Kidney capillary endothelial cell (primary cell): ENCODE measurements at places on chromosomes 2 and 18.
A peak's percentile ranks its signal among the peaks of the same experiment; 100 is the strongest.

DNA sequence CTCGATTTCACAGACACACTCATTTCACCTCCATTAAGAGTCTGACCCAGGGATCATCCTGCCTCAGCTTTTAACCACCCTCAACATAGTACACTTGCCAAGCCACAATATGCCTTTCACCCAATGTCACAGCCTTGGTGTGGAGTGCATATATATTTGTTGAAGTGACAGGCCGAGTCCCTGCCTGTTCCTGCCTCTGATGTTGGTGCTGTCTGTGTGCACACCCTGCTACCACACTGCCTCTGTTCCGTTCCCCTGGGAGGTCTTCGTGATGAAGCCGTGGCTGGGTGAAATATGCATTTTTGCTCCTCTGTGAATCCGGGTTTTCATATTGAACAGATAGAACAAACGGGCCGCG is 90.3 kb downstream of the RNF144A start:
- DNase-seq, result no peak

DNA sequence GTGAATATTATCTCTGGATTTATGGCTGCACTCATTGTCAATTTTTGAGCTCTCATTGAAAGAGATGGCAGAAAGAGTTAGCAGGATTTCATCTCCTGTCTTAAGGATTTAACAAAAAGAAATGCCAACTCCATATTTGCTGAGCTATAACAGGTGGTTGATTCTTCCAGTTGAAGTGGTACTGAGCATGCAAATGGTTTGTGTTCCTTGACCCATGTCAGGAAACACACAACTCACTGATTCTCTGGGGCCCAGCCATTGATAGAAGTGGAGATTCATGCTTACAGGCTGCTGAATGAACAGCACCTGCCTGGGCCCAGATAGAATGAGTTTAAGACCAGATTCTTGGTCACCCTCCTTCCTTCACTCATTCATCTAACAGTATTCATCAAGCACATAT is 128.8 kb downstream of the CERS6 start:
- DNase-seq, result no peak

DNA sequence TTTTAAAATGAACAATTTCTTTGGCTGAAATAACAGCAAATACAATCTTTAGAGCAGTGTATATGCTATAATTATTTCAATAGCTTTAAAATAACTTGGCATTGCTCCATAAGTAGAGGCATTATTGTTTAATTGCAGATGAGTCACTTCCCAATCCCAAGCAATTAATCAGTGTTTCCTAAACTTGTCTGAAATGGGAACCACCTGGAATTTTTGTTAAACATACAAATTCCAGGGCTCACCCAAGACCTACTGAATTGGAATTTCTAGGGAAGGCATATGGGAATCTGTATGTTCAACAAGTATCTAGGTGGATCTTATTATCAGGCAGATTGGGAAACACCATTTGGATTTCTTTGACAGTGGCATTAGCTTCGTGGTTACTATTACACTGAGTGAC is 27.1 kb upstream of the FMNL2 start:
- DNase-seq, result peak; percentile 11

DNA sequence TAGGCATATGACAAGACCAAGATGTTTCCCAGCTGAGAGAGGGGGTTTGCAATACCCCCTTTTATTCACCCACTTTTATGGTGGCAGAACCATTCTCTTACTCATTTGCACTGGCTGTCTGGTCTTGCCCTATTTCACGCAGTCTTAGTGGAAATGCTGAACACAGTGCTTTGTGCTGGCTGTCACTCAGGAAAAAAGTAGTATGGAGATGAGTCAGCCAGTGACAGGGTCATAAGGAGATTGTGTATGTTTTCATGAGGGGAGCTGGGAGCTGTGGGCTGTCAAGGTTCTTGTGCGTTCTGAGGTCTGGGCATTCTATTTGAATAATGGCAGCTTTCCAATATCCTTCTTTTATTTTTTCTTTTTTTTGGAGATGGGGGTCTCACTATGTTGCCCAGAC is 10.9 kb upstream of the CNRIP1 start:
- peak; percentile 10 for DNase-seq

DNA sequence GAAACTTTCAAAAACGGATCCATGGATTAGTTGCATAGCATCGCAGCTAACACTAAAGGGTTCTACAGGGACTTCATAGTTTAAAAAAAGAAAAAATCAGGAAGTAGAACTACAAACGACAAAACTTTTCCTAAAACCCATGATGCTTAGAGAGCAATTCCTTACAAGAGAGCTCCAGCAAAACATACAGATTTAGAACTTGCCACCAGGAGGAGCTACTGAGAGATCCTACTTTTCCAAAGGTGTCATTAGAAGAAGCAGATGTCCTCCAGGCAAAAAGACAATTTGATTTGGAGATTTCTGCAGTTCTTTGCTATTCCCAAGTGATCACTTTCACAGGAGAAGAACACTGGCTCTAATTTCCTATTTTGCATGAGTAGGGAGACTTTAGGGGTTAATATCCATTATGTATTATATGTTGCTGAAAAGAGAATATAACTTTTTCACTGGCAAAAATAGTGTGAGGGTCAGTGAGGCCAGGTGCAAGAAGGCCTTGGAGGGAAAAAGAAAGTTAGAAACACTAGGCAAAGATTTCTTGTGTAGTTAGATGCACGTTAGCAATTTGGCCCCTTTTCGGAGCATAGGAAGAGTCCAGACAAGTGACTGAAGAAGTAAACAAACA is 436.2 kb downstream of the SUCLG1 start:
- peak; percentile 32 for DNase-seq
